ENCODE measurements at places on chromosomes 5 and 9.

DNA sequence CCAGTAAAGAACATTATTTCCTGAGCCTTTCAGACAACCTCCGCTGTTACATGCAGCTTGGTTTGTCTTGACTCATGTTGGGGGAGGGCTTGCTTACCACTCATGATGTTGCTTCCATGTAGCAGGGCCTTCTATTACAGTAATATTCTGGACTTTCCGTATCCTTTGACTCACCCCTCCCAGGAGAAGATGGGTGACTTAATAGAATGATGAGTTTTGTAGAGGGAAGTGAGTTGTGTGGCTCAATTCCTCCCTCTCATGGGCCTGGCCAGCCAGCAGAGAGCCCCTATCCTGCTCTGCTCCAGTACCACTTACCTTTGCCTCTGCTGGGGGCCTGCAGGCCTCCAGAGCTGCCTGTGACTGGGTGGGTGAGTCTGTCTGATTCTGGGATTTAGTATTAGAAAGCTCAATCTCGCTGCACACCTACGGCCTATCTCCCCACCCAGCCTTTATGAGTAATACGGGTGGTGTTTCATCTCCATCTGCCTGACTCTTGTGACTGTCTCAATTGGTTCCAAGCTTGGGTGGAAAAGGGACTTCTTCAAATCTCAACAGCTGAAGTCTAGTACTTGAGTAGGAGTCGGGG, 52.6 kb upstream of the KLF9 start:
- peak; percentile 77 for DNase-seq

GRCh38 chr9:96008502-96009222, 133.2 kb downstream of the ERCC6L2 start:
- no peak for DNase-seq

DNA sequence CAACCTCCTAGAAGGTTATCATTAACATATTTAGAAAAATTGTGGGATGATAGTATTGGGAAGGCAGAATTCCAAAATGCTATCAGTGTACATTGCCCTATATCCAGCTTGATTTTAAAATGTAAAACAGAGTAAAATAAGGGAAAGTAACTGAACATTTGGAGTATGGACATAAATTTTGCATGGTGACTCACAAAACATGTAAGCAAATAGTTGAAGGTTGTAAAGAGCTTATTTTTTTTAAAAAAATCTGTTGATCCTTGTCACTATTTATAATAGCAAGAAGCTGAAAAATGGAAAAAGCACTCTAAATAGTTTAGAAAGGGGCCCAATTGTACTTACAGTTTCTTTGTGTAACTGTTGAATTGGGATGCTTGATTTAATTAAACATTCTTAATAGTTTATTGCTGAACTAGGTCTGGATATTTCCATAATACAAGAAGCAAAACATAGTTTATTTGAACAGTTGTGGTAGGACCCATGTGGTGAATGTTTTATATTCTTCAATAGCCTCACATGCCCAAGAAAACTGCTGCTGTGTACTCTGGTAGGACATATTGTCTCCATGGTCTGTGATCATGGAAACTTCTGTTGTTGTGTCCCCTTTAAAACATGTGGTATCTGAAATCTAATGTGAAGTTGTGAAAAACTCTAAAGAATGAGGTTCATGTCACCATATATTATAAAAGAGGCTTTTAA, 82.4 kb downstream of the NNT start:
- DNase-seq, result no peak

GRCh38 chr5:165579911-165580310, 2074.5 kb downstream of the MAT2B start:
- peak; percentile 0 for DNase-seq

DNA sequence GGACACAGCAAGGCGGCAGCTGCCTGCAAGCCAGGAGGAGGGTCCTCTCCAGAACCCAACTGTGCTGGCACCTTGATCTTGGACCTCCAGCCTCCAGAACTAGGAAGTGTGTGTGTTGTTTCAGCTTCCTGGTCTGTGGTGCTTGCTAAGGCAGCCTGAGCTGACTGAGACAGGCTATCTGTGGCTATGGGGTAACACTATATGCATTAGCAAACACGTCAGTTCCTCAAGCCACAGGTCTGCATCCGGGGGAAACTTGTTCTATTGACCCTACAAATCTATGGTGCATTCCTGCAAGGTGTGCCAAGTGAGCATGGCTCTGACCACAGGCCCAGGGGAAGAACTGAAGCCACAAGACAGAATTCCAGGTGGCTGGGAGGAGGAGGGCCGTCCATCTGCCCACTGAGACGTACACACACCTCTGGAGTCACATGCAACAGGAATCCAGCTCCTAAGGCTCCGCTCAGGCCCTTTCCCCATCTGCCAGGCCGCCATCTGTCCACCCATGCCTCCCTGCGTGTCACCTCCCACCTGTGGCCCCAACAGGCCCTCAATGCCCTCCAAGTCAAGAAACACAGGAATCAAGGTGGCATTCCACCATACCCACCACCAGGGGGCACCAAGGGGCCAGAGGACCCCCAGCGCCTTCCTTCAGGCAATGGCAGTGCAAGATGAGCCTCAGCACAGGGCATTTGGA, 174.9 kb downstream of the ROR2 start:
- peak; percentile 66 for DNase-seq

- DNase-seq, result no peak
Measured at GRCh38 chr5:120103495-120103894, 360.6 kb upstream of the PRR16 start.

DNA sequence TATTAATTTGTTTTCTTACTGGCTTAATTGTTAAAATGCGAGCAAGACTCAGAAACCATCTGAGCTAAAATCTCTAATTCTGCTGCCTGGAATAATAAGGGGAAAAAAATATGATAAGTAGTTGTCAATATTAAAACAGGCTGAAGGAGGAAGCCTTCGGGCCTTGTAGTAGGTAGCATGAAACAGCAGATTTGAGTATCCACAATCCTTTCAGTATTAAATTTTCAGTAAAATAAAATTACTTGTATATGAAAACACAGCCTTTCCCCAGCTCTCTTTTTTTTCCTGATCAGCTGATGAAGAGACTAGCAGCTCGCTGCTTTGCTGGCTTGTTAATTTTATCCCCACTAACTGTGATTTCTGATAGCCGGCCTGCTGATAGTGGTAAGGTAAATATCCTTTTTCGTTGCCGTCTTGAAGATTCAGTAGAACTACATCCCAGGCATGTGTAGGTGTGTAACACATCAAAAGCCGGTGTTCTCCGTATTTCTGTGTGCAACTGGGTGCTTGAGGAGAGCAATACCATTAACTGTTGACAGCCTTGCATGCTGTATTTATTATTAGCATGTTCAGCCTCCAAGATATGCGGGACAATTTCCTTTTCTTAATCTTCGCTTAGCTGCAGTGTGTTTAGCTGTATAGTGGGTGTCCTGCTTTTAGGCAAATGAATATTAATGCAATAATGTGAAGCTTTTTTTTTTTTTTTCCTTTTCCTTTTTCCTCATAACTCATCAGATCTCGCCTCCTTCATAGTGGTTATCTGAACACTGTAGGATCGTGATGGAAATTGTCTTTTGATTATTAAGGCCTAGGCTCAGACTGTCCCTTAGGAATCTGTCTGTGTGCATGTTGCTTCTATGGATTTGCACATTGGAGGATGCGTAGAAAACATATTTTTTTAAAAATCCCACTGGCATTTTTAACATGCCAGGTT, 144.6 kb downstream of the SMARCA2 start:
- DNase-seq, result peak; percentile 54

DNA sequence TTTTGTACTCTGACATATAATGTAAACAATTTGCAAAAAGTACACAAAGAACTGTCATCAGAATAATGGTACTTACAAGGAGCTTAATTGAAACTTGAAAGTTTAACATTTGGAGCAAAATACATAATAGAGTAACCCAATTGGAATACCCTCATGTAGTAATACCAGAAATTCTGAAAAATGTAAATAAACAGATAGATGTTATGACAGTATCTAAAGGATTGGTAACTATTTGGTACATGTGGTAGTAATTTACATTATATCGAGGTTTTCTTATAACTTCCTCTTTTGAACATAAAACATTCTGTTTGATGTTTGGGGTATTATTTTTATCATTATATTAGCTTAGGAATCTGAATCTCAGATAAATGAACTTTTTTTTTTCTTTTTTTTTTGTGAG, 211.7 kb upstream of the ELL2 start:
- DNase-seq, result no peak

DNA sequence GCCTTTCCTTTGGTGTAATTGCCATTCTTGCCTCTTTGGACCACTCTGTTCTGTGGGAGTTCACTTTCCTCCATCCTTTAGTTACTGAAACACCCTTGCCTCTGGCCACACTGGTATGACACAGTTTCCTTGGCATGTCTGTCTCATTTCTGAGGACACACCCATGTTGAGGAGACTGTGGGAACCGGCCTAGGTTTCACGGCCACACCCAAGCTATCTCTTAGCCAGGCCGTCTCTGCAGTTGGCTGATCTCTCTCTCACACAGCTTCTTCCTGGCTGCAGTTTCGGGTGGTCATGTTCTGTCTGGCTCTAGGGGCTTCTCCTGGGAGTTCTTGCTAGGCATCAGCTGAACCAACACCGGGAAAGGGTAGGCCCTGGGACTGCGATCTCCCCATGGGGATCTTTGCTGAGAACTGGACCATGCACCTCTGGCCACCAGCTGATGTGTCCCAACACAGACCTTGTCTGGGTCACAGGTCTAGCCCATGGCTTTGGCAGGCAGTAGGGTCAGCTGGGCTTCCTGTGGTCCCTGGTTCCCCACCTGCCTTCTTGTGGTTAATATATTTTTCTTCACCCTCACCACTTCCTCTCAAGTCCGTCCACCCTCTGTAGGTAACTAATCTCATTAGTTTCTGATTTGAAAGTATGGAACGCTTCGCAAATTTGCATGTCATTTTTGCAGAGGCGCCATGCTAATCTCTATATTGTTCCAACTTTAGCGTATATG, 24.9 kb downstream of the ARHGEF37 start:
- peak; percentile 95 for DNase-seq

DNA sequence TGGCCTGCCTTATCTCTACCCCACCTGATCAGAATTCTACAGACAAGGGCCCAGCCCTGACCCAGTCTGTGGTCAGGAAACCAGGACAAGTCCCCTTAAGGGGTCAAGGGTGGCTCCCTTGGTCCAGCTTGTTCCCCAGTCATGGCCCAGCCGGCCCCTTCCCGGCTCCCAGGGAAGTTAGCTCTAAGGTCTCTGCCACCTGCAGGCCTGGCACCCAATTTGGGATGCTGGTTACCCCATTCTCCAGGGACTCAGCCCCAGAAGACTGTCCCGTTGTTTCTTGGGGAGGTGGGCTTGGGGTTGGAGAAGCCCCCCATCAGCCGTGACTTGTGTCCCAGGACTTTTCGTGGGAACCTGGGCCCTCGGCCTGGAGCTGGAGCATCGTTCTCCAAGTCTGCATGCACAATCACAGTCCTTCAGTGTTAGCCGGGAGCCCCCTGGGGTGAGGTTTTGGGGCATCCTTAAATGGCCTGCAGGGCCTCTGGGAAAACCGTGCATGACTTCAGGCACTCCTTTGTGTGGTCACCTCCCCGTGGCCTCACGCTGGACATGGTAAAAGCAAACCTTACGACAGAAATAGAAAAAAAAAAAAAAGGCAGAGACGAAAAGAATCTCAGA, 150.8 kb upstream of the PHYKPL start:
- no peak for DNase-seq

DNA sequence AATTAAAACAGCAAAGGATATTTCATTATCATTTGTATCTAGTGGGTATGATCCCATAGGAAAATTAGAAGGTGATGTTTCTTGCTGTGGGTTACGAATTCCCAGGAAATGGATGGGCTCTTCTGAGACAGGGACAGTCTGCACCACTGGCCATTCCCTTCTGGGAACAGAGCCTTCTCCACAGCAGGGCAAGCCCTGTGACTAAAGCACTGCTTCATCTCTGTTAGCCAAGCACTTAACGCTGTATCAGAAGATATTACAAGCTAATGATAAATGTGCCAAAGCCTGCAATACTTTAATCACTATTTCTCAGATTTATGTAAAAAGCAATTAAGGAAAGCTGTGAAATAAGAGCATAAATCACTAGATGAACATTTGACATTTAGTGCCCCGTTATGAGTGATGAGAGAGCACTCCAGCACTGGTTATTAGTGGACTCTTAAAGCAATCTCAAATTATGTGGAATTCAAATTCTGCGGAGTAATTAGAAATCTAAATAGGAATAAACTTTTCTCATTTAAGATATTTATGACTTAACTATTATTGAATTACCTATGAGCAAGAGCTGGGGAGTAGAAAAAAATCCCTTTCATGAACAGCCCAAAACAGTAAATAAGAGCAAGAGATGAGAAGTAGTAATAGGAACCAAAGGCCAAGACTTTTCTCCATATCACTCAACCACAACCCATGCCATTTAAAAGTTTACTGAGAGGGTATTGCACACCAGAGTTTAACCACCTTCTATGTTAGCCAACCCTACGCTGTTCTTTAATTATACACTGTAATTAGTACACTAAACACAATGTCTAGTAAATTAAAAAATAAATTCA, 49.2 kb downstream of the FAM240B start:
- no peak for DNase-seq

GRCh38 chr5:181043285-181044092, 3.4 kb downstream of the BTNL9 start:
- DNase-seq, result no peak

DNA sequence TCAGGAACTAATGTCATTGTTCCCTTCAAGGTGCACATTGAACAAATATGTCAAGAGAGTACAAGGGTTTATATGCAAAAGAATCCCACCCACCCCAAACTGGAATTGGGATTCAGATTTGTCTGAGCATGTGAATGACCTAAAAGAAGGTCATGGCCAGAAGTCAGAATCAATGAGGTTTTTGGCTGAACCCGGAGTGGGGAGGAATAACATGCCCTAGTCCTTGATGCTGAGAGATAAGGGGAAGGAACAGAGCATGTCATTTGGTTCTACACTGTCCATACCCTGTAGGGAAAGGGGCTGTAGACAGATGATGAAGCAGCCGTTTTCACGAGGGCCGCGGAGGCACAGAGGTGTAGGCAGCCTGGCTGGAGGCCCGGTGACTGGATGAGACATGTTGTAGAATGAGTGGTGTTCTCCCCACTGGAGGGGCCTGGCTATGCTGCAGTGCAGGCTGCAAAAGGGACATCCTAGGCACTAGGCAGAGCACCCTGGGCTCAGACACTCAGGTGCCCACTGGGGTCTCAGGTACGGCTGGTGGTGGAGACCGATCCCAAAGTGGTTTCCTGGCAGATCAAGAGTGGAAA, 65.9 kb downstream of the ZFAND5 start:
- no peak for DNase-seq

GRCh38 chr9:96040591-96041461, 165.3 kb downstream of the ERCC6L2 start:
- DNase-seq, result no peak

DNA sequence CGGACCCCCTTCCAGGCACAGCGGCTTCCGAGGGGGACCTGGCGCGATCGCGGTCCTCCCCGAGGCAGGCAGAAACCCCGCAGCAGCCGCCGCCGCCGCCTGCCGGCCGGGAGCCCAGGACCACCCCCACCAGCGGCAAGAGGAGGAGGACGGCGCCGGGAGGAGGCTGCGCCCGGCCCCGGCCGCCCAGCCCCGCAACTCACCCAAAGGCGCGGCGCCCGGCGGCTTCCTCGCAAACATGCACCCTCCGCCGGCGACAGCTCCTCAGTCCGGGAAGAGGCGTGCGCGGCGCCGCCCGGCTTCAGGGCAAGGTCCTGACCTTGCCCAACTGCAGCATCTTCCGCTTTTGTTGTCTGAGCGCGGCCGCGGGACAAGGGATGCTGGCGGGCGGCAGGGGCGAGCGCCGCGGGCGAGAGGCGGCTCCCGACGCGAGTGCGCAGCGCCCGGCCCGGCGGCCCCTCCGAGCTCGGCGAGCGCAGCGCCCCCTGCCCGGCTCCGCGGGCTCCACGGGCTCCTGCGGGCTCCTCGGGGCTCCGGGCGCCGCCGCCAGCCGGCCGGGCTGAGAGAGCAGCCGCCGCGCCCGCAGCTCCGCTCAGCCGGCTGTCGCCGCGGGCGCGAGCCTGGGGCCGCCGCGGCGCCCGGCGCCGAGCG, 507 bp downstream of the CTNND2 start:
- no peak for DNase-seq

All from cardiac fibroblast (primary cell).